ENCODE measurements at places on chromosomes 7 and 10.

- no peak for DNase-seq
These were observed 10.6 kb upstream of the LIPM start for GRCh38 chr10:88791924-88792323.

DNA sequence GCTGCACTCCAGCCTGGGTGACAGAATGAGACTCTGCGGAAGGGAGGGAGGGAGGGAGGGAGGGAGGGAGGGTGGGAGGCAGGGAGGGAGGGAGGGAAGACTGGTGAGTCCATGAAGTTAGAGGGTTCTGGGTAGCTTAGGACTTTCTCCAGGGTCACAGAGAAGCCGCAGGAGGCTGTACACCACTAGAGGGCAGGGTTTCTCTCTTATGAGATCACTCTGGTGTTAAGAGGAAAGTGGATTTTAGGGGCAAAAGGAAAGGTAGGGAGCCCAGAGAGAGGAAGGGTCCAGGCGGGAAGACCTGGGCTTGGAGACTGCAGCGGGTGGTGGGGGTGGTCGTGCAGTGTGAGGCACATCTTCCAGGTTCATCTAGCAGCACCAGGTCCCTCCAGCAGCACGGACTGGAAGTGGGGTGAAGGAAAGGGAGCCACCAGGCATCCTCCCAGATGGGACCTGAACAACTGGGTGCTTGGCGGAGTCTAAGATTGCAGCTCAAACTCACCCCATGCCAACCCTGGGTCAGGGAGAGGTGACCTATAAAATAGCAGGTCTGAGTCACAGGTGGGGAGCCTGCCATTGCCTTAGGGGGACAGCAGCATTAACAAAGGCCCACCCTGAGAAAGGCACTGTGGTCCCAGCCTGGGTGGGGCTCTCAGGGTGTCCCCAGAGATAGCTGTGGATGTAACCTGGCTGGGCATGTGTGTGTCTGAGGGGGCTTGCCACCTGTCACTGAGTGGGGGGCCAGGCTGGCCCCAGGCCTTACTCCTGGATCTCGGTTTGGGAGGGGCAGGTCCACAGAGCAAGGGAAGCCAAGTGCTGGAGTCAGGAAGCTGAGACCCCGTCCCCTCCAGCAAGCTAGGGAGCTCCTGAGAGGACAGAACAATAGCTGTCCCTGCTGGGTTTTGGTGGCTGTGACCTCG is 48.5 kb upstream of the SLC29A3 start:
- DNase-seq, result peak; percentile 87

DNA sequence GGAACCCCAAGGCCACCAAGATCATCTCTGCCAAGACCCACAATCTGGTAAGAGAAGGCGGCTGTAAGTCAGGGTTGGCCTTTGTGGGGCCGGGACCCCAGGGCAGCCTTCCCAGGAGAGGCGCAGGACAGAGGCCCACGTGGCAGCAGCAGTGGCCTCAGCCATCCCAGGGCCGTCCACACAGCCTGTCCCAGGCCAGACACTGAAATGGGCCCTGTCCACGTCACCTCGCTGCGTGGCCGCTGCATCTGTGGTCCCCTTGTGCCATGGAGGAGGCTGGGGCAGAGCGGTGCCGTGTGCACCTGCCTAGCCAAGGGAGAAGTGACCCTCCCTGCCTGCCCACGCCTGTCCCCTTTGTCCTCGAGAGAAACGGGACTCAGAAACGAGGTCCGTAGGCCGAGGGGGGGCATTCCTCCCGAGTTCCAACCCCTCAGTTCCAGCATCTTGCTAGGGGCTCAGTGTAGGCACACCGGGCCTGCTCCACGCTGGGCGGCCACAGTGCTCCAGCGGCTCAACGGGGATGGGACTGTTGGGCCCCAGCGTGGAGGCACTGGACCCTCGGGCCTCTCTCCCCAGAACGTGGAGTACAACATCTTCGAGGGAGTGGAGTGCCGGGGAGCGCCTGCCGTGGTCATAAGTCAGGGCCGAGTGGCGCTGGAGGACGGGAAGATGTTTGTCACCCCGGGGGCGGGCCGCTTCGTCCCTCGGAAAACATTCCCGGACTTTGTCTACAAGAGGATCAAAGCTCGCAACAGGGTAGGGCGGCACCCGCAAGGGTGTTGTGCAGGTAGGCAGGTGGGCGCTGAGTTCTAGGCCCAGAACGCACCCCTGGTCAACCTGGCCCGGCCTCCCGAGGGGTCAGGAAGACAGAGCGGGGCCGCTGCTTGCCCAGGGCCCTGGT is 15.6 kb downstream of the DPYSL4 start:
- DNase-seq, result no peak

GRCh38 chr7:6658618-6659345 is 21.7 kb downstream of the ZNF316 start:
- no peak for DNase-seq

DNA sequence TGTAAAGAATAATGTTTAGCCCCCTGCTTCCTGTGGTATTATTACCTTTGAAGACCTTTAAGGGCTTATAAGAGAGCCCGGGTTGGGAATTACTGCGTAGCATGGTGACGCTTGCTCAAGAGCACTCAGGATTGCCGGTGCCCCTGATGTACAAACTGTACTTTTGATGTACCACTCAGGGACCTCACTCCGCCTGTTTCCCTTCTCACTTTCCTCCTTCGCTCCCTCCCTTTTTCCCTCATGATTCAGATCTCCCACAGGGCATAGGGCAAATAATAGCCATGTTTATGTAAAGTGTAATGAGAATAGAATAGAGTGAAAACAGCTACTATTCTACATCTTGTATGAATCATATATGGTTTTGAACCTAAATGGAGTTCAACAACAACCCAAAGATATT is 77.8 kb upstream of the PDCD4 start:
- no peak for DNase-seq

DNA sequence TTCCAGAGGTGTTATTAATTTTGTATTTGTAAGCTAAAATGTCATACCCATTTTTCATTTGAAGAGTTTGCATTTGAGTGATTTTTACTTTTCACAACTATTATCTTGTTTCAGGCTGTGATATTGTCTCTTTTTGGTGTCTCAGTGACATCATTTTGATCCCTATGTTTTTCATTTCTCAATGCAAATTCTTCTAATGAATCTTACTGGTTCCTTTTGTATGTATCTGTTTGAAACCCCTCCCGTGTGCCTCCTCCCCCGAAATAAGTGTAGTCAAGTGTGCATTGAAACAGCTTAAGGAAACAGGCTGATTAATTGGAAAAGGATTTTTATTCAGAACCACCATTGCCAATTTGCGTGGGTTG is 77.8 kb downstream of the SHH start:
- no peak for DNase-seq
